ENCODE measurements at places on chromosomes 16 and 17.
A peak's percentile ranks its signal among the peaks of the same experiment; 100 is the strongest.

DNA sequence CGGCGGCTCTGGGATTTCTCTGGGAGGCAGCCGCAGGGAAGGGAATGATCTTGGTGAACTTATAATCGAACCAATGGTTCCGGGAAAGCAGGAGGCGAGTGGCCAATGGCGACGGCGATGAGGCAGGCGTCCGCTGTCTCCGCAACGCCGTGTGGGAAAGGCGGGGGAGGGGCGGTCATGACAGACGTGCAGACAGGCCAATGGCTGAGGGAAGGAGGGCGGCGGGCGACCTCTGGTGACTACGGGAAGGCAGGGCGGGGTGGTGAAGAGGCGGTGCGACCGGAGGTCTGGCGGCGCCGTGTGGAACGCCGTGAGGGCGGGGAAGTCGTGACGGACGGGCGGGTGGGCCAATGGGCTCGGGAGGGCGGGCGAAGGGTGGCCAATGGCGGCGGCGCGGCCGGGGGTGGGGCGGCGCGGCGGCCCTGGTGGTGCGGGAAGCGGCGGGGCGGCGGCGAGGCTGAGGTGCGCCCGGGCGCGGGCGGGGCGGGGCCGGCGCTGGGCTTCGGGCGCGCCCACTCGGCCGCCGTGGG, at the start of gene RAB40C:
TSS of gene RAB40C (plus strand) at position 409 of the 530 bp plus-strand sequence. CDS start 226 bp downstream, outside the sequence.
- peak; percentile 98 for DNase-seq

DNA sequence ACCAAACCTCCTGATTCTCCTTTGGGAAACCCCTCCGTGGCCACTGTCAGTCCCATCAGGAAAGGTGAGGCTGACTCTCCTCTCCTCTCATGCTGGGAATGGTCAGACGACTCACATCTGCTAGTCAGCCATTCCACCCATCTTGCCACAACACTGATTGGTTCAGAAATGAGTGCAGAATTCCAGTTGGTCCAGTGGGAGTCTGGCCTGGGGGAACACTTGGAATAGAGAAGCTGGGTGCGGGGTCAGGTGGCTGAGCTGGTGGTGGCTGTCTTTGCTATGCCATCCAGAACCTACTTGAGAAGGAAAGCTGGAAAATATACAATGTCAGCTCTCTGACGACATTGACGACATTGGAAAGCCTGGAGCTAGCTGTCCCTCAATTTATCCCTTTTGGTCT, 23.6 kb upstream of the PLLP start:
- DNase-seq, result no peak

DNA sequence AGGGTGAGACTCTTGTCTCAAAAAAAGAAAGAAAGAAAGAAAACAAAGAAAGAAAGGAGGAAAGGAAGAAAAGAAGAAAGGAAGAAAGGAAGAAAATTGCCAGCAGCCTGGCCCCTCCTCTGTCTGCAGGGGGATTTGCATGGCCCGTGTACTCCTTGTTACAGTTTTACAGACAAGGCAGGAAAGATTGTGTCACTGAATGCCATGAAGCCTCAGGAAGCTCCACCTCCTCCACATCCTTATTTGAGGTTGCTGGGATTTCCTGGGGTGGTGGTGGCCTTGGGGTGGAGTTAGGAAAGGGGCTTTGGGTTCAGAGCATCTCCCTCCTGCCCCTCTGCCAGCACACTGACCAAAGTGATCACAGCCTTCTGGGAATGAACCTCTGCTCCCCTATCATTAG, 23.6 kb downstream of the CFAP20 start:
- DNase-seq, result no peak

DNA sequence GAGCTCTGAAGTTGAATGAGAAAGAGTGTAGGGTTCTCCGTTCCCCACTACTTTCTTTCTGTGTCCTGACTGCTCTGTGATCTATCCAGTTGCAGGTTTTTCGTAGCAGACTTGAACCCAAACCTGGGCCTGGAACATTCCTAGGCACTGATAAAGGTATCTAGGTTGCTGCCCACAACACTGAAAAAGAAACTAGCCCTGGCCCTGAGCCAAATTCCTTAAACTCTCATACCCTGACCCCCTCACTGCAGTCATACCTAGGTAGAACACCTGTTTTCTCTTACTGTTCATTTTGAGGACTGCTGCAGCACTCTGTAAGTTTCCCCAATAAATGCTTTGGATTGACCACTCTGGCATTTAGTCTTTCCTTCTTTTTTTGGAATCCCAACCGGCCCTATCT, 5.4 kb downstream of the HYDIN start:
- no peak for DNase-seq

DNA sequence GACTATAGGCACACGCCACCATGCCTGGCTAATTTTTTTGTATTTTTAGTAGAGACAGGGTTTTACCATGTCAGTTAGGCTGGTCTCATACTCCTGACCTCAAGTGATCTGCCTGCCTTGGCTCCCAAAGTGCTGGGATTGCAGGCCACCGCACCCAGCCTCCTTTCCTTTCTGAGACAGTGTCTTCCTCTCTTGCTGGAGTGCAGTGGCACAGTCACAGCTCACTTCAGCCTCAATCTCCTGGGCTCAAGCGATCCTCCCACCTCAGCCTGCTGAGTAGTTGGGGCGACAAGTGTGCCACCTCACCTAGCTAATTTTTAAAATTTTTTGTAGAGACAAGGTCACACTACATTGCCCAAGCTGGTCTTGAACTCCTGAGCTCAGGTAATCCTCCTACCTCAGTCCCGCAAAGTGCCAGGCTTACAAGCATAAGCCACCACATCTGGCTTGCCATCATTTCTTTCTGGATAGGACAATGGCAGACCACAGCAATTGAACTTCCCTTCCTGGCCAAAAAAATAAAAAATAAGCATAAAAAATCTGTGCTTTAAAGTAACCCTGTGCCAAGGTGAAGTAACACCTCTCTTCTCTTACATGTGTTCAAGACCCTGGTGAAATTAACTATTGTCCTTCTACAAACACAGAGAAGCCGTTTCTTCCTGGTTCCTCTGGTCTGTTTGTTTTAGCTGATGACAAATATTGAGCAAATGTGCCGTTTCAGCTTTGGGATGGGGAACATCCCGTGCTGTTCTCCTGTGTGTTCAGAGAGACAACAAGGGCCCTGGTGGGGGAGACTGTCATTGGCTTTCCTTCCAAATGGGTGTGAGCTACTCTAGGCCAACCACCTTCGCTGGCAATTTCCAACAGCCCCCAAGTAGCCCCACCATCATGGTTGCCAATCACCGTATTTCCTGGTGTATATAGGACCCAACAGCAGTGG, 60.2 kb downstream of the EMP2 start:
- no peak for DNase-seq
